ENCODE measurements at places on chromosomes 13 and 19. TPM values are rescaled to one million over a fixed set of nuclear protein-coding genes. Genes with fewer than 3 reads are reported as not detected.

Gene CDC34
- total RNA-seq, result 58.3 TPM

Gene MAMSTR
- 1.1 TPM for total RNA-seq

Gene ATP4A
- total RNA-seq, result not detected

Gene SMIM44
- total RNA-seq, result not detected

Gene EPS8L1
- total RNA-seq, result 4.5 TPM
